NAMALWA (cell line): ENCODE measurements at places on chromosomes 7 and 10.

DNA sequence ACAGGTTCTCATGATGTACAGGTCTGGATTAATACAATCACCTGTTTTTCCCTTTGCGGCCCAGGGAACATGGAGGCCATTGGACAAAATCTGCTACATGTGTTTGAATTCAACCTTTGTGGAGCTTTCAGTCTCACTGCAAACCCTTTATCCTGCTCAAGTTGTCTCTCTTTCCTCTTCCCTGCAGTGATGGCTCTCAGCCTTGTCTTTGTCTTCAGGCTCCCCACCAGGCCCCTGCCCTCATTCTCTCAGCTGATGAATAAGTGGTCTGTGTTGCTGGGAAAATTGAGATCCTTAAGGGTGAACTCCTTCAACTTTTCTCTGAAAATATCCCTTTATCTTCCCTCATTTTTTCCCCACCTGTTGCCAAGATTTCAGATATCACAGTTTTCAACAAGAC, 791.2 kb downstream of the GRID1 start:
- no peak for DNase-seq

GRCh38 chr10:4396401-4397283, 429.4 kb upstream of the AKR1E2 start:
- DNase-seq, result no peak

- DNase-seq, result no peak
These were observed 43.4 kb downstream of the ZNF117 start for GRCh38 chr7:64947252-64948000.

GRCh38 chr7:3233301-3233700, 67.8 kb upstream of the SDK1 start:
- DNase-seq, result no peak

DNA sequence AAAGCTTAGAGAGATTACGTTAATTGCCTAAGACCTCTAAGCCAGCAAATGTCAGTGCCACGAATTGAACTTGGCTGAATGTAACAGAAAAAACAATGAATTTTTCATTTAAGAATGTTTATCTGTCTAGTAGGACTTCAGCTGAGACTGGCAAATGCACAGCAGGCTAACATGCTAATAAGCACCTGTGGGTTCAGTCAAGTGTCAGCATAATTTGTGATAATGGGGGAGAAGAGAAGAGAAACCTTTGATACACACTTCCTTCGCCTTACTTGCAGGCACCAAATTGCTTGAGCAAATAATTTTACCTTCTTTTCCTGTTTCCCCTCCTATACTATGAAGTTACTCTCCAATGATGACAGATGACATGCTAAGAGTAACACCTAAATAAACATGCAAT, 1136.5 kb upstream of the SORCS1 start:
- DNase-seq, result no peak

DNA sequence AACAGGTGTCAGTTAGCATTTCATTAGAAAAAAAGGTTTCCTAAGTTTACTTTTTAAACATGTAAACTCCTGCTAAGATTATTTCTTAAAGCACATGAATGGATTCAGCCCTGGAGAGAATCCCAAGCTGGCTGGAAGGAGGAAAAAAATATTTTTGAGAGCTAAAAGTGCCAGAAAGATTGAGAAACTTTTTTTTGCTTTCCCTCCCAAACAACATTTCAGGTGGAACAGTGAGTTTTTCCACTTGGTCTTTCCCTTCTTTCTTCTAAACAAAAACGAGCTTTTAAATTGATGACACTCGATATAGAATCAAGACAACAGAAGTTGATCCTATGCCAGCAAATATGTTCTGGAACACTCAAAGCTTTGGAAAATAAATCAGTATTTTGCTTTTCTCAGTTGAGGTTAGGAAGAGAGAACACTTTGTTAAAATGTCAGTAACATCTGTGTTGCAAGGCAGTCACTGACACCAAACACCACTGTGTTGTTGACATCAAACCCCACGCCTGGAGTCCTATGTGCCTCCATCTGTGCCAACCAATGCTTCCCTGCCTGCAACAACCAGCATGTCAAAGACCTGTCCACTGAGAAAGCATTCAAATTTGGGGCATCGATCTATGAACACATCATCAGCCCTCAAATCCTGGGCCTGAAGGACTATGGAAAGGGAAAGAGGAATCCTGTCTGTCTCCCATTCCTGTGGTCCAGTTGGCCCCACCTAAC, 22.9 kb upstream of the INSIG1 start:
- no peak for DNase-seq

DNA sequence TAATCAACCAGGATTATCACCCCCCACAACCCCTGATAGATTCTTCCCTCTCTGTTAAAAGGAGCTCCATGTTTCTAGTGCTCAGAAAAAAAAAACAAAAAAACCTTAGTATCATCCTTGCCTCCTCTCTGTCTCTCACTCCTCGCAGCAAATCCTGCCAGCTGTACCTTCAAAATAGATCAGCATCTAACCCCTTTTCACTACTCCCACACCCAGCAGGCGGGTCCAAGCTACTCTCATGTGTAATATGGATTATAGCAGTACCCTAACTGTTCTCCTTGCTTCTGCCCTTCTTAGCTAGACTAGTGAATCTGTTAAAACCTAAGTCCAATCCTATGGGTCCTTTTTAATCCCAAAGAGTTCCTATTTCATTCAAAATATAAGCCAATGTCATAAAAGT, 667.4 kb downstream of the MAGI2 start:
- no peak for DNase-seq

DNA sequence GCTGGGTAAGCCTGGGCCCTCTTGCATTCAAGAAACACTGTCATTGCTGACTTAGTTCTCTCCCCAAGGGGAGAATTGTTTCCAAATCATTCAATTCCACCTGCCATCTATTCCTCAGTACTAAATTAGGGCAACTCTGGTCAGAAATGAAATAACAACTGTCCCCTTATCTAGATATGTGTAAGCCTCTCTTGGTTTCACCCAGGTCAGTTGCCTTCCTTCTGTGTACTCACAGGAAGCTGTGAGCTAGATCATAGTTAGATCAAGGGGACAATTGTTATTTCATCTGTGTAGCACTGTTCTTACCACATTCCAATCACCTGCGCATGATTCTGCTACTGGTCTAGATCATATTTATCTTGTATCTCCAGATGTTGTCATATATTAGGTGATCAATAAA, 483.0 kb upstream of the SORCS1 start:
- DNase-seq, result no peak

- DNase-seq, result no peak
These were observed 70.0 kb upstream of the NAMPT start for GRCh38 chr7:106354822-106355221.

- peak; percentile 91 for DNase-seq
These were observed 76.3 kb downstream of the CLIP2 start for GRCh38 chr7:74365322-74366022.

DNA sequence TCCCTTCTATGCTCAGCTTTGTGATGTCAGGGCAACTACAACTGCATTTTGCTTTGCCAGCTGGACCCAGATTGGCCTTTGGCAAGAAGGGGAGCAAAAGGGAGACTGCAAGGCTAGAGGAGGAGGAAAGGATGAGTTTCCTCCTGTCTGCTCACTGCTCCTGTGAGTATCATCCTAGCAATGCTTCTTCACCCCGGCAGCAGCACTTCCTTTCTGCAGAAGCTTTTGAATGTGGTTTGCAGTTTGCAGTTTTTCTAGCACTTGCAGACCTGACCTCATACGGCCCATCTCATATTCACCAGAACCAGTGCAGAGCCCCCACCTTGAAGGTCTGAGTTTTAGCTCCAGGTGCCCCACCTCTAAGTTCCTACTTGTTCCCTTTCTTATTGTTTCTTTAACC, 14.8 kb downstream of the C7orf33 start:
- no peak for DNase-seq

GRCh38 chr10:79490400-79491142, 21.8 kb upstream of the EIF5AL1 start:
- DNase-seq, result no peak

DNA sequence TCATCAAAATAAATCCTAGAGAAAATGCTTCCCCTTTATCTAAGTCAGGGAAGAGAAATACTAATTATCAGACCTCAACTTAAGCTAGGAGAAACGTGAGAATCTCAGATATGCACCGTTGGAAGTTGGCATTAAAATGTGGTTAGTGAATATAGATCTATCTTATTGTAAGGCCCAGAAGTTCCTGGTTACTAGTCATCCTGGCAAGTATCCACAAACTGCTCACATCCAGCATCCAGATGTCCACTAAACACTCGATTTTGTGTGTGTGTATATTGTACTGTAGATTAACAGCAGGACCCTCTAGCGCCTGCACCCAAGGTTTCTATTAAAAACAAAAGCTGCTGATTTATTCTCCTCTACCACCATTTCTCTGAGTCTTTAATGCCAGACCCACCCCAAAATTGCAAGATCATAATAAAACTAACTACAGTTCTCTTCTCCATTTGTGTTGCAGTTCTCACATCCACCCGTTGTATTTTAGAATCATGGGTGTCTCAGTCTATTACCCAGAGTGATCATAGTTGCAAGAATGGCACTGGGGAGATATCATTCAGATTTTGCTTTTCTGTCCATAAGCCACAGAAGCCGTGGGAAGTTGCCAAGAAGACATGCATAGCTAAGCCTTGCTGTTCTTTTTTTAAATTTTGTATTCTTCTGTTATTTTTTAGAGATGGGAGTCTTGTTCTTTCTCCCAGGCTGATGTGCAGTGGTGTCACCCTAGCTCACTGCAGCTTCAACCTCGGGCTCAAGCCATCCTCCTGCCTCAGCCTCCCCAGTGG, 165.4 kb downstream of the KIAA1217 start:
- DNase-seq, result no peak

- no peak for DNase-seq
These were observed 56.2 kb upstream of the ZNF438 start for GRCh38 chr10:31087851-31088250.

- DNase-seq, result no peak
These were observed 31.5 kb downstream of the KCNH2 start for GRCh38 chr7:150946421-150947240.

- DNase-seq, result no peak
These were observed 31.6 kb downstream of the SLC16A12 start for GRCh38 chr10:89503652-89504370.

GRCh38 chr7:123748171-123748733, 551 bp downstream of the WASL start:
- DNase-seq, result peak; percentile 78

DNA sequence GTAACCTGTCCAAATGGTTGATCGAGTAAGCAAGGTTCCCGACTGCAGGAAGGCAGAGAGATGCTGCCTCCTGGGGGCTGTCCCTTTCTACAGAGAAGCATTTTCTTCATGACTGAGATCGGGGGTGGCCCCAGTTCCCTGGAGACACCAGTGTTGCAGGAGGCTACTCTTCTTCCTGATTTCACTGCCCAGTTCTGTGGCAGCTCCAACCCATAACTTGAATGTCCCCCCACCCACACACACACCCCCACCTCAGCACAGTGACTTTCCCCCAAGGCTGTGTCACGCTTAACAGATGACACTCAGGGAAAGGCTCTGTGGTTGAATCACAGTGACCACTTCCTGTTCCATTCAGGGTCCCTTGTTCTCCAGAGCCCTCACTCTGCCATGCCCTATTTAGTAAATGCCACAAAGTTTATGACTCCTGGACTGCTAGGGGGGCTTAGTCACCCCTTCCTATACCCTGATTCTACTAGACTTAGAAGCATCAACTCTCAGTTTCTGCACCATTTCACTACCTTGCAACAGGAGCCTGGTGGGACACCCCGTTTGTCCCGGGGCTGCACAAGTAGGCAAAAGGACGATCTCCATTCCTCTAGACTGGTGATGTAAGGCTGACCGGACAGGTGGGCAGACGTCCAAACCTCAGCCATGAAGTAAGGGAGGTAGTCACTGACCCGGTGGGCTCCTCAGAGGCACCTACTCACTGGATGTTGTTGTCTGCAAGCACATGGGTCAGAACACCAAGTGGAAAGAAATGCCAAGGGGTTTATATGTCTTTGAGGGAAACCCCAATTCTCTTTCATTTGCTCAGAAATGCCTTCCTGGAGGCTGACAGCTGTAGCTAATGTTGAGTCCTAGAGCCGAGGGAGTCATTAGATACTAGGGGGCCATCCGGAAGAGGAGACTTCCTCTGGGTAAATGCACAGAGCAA, 31.3 kb upstream of the SMC3 start:
- peak; percentile 42 for DNase-seq

DNA sequence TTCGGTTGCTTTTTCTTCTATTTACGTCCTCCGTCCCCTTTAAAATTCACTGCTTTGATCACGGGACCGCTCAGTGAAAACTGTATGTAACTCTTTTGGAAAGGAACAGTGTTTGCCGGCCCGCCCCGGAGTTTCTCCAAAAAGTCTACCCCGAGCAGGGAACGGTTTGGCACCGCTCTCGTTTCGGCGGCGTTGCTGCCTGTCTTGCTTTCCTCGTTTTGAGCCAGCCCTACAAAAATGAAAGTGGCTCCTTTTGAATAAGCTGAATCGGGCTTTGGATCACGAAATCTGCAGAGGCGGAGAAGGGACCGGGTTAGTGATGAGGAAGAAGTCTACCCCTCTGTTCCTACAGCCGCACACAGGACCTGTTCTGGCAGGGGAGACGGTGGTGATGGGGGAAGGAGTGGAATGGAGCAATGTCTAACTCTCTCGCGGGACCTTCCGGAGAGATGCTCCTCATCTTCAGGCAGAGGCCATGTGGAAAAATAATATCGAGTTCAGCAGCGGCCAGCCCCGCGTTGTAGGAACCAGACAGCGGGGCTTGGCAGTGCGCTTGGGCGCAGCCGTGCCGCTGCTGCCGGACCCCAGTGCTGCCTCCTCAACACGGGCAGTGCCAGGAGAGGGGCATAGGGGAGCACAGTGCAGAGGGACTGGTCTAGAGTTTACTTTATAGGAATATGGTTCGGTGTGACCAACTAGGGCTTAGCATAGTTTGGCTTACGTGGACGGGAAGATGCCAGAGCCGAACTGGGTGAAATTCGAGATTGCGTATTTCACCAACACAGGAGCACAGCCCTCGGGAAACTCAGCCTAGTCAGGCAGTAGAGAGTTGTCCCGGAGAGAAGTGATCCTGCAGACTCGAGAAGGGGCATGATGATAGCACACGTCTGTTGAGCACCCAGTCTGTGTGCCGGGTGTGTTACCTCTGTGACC, 1.4 kb downstream of the HTRA1 start:
- no peak for DNase-seq

DNA sequence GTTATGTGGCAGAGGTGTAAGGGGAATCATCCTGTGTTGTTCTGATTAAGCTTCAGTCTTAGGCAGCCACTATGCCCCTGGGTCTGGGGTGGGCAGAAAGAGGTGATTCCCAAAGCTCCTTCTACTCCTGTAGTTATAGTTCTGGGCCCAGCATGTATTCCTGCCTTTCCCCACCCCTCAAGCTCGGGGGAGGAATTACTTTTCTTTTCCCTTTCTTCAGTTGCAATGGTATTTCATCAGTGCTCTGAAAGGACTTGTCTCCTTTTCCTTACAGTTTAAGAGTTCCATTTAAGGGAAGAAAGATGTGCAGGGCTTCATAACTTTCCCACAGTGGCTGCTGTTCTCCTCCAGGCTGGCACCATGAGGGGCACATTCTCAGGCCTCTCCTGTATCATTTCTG, 94.2 kb downstream of the MTPAP start:
- no peak for DNase-seq

DNA sequence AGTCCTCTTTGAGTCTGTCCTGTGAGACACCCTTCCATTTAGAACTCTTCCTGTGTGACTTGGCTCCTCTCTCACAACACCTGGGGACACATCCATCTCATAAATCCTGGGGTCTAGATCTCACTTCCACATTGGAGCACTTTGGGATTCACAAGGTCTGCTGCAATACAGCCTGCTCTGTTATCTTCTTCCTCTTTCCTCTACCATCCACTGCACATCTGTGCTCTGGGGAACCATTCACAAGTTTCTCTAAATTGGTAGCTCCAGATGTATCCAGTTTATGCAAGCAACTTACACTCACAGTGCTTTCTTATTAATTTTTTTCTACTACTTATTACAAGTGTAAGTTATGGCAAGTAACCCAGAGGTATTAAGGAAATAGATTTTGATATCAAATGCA, 5.5 kb upstream of the FIGNL1 start:
- DNase-seq, result no peak
